ENCODE measurements at places on chromosomes 5 and 9.

GRCh38 chr5:61587125-61587524 lies 255.1 kb downstream of the ZSWIM6 start:
- no peak for DNase-seq

- DNase-seq = no peak
Observed at GRCh38 chr9:69446496-69446895, 121.5 kb downstream of the ENTREP1 start.

DNA sequence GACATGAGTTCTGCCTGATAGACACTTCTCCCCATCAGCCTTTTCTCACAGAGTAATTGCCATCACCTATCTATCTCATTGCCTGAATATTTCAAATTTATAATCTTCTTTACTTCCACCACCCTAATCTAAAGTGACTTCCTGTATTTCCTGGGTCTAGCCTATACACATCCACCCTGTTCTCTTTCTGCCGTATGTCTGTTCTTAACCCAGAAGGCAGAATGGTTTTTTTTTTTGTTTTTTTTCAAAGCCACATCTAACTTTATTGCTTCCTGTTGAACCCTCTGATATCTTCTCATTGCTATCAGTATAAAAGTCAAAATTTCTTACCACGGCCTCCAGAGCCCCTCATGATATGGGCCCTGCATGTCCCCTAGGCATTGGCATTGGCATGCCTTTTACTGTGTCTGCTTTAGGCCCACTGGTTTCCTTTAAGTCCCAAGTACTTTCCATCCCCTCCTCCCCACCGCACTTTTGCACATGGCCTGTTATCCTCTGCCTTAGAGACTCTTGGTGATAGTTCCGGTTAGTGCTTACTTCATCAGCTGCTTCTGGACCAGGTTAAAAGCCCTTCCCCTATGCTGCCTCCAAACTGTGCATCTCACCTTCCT lies 159.9 kb downstream of the MAN2A1 start:
- no peak for DNase-seq

GRCh38 chr9:115985657-115986056 lies 167.9 kb upstream of the PAPPA start:
- DNase-seq = no peak

GRCh38 chr5:159518371-159518770 lies 188.1 kb upstream of the IL12B start:
- no peak for DNase-seq

DNA sequence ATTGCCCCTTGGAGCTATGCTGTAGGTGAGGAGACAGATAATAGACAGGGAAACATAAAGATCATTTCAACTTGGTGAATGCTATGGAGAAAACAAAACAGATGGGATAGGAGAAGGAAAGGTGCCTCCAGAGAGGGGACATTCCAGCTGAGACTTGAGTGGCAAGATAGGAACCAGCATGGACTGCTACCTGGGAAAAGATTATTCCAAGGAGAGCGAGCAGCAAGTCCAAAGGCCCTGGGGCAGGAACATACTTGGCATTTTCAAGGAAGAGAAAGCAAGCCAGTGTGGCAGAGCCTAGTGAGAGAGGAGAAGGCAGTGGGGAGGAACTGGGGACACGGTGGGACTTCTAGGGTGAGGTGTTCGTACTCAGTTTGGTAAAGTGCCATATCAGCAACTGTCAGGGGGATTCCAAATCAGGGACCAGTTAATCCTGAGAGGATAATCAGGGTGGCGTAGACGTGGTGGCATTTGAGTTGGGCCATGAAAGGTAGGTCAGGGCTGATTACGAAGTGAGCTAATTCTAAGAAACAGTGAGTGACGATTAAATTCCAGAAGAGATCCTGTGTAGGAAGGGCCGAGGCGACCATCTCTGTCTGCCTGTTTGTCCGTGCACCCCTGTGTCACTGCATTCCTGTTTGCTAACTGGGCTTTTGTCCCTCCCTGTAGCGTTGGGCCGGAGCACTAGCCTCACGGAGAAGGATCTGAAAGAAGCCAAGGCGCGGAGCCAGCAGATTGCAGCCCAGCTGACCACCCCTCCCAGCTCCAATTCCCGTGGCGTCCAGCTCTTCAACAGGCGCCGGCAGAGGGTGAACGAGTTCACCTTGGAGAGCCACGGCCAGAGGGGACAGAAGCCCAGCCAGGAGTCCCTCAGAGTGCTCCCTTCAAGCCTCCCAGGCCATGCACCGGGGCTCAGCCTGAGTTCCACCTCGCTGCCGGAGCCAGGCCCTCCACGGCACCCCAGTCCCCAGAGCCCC lies 7.1 kb downstream of the SYNPO start:
- DNase-seq = no peak

Measured in effector CD8-positive, alpha-beta T cell (primary cell).